ENCODE measurements at places on chromosomes 1 and 21. TPM values are rescaled to one million over a fixed set of nuclear protein-coding genes. Genes with fewer than 3 reads are reported as not detected.
A peak's percentile ranks its signal among the peaks of the same experiment; 100 is the strongest.

Gene LCE1E
- total RNA-seq = not detected

Gene HLX
- 2.9 TPM for total RNA-seq

DNA sequence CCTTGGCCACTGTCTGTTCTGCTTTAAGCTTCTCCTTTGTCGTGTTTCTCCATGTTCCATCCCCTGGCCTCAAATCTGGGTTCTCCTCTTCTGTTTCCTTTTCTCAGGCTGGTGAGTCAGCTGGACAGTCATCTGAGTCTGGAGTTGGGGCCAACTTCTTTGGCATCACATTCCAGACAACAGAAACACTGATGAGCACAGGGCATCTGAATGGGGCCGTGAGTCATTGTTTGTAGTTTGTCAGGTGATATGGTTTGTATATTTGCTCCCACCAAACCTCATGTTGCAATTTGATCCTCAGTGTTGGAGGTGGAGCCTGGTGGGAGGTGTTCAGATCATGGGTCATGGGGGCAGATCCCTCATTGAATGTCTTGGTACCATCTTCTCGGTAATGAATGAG is 14.3 kb upstream of the OLIG2 start:
- DNase-seq = no peak
- H3K36me3 ChIP-seq = no peaks in the 10 kb centered on the region
- H3K27me3 ChIP-seq = no peaks in the 10 kb centered on the region
- no peaks in the 10 kb centered on the region for H3K4me1 ChIP-seq
- no peak overlapping the region for H3K4me3 ChIP-seq
- H3K27ac ChIP-seq = no peak overlapping the region

DNA sequence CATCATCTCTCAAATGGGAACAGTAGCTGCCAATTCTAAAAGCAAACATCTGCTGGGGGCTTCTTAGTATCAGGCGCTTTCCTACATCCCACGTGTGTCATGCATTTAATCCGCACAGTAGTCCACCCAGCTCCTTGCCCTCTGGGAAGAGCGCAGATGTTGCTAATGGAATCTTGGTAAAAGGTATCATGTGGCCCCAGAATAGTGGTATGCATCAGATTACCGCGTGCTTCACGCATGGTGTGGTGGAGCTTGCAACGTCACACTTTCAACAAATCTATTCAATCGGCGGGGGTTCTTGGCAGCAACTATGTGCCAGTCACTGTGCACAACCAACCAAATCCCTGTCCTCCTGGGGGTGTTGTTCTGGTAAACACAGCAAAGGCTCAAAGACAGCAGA is 141.0 kb downstream of the HIVEP3 start:
- no peaks in the 10 kb centered on the region for H3K4me1 ChIP-seq
- H3K4me3 ChIP-seq = no peak overlapping the region
- H3K36me3 ChIP-seq = no peaks in the 10 kb centered on the region
- no peaks in the 10 kb centered on the region for H3K27me3 ChIP-seq
- DNase-seq = no peak

DNA sequence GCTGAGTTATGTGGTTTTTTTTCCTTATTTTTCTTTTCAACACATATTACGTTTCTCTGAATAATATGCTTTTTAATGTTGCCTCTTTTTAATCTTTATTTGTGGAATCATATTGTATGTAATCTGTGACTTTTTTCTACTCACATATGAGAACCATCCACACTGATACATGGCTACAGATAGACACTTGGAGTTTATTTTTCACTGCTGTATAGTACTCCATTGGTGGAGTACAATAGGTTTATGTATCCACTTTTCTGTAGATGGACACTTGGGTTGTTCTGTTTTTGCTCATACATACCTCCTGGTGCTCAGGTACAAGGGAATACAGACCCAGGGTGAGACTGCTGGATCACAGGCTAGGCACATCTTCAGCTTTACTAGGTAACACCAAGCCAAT is 71.5 kb upstream of the ERG start:
- no peak overlapping the region for H3K27ac ChIP-seq
- H3K36me3 ChIP-seq = no peaks in the 10 kb centered on the region
- no peaks in the 10 kb centered on the region for H3K4me1 ChIP-seq
- no peak for DNase-seq

DNA sequence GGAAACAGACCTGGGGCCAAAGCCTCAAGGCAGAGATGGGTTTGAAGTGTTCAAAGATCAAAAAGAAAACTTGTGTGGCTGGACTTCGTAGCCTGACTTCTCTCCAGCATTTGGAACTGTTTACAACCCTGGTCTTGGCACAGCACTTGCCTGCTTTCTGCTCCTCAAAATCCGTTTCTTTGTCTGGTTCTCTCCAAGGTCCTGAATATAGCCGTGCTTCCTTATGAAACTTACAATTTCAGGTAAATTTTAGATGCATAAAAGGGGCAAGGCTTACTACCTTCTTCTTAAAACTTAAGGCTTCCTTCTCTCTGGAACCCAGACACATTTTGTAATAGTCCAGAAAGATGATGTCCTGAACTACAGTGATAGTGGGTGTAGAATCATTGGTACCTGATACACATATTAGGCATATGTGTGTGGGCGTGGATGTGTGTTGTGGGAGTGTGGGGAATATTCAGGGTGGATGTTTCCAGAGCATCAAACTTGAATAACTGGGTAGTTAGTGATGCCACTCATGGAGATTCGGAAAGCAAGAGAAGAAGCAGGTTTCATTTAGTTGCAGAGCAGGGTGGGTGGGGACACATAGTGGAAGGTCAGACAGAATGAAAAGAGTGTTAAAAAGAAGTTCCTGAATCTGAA is 26.4 kb upstream of the FAM78B start:
- no peak for DNase-seq
- no peak overlapping the region for H3K27ac ChIP-seq
- H3K36me3 ChIP-seq = no peaks in the 10 kb centered on the region
- no peaks in the 10 kb centered on the region for H3K4me1 ChIP-seq
- H3K4me3 ChIP-seq = no peak overlapping the region

DNA sequence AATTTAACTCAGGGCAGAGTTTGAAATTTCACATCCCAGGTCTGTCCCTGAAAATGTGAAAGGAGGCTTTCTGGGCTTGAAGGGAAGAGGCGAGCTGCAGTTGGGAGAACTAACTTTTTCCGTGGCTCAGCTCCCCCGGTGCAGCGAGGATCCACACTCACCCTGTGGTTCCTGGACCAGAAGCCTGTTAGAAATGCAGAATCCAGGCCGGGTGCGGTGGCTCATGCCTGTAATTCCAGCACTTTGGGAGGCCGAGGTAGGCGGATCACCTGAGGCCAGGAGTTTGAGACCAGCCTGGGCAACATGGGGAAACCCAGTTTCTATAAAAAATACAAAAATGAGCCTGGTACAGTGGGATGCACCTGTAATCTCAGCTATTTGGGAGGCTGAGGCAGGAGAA is 2.9 kb upstream of the DHRS3 start:
- H3K27me3 ChIP-seq = no peaks in the 10 kb centered on the region
- no peaks in the 10 kb centered on the region for H3K36me3 ChIP-seq
- H3K4me3 ChIP-seq = no peak overlapping the region

DNA sequence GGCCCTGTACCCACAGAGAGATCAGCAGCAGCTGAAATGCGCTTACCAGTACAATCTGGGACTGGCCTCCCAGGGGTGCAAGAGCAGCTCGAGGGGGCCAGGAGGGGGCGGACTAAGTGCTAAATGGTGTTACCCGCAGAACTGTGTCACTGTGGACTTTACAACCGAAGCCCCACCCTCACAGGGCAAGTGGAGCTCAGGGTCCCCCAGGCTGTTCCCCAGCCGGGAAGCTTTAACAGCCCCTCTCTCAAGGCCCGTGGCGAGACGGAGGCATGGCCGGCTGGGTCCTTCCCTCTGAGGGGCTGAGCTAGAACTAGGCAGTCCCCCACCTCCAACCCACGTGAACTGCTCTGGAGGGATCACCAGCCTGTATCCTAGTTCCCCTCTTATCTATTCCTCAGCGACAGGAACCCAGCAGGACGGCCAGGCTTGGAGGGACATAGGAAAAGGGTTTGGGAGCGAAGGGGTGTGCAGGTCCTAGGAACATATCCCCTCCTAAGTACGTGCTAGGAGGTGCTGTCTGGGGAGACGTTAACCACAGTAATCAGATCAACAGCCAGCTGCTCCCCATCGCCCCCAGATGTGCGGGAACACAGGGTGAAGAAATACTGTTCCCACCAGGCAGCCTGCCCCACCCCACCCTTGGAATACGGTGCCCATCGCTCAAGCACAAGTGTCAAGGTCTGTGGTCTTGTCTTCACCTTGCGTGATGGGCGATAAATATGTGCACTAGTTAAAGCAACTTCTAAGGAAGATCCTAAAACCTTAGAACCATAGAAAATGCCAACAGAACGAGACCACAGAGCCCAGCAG is 24.4 kb downstream of the ZBTB17 start:
- peak; percentile 65 for DNase-seq
- no peak overlapping the region for H3K4me3 ChIP-seq
- peak overlapping the region; percentile 99 for H3K27ac ChIP-seq
- H3K27me3 ChIP-seq = no peaks in the 10 kb centered on the region
- peaks cover 36% of the 10 kb centered on the region for H3K4me1 ChIP-seq
- no peaks in the 10 kb centered on the region for H3K36me3 ChIP-seq

DNA sequence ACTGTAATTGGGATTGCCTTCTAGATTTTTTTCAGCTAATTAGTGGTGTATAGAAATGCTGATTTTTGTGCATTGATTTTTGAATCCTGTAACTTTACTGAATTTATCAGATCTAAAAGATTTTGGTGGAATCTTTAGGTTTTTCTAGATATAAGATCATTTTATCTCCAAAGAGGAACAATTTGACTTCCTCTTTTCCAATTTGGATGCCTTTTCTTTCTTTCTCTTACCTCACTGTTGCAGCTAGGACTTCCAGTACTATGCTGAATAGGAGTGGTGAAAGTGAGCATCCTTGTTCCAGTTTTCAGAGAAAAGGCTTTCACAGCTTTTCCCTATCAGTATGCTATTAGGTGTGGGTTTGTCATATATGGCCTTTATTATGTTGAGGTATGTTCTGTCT is 53.6 kb downstream of the TESK2 start:
- H3K4me1 ChIP-seq = no peaks in the 10 kb centered on the region
- no peak overlapping the region for H3K4me3 ChIP-seq
- no peak overlapping the region for H3K27ac ChIP-seq
- no peaks in the 10 kb centered on the region for H3K36me3 ChIP-seq
- DNase-seq = no peak

- DNase-seq = no peak
- H3K27me3 ChIP-seq = no peaks in the 10 kb centered on the region
- peaks cover 5% of the 10 kb centered on the region for H3K4me1 ChIP-seq
- H3K27ac ChIP-seq = no peak overlapping the region
- H3K4me3 ChIP-seq = no peak overlapping the region
Observed at GRCh38 chr1:243748227-243748626, 101.8 kb downstream of the AKT3 start.

Data from ovary (tissue), 10 donors.